Posterior vena cava (tissue), 2 donors: ENCODE measurements at places on chromosomes 12 and 14.

DNA sequence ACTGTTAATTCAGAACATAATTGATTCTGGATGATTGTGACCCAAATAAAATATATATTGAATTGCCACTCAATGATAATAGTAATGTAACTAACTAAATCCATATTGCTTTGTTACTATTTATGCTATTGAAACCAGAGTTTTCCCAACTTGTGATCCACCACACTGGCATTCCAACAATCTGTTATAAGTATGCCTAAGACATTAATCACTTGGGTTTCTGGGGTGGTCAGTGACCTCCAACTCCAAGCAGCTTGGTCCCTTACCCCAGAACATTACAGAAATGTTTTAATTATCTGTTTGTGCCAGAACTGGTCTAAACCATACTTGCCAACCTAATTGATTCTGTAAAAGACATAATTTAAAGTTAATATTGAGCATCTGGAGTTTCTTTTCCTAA is 14.6 kb downstream of the CAPS2 start:
- no peak for DNase-seq

DNA sequence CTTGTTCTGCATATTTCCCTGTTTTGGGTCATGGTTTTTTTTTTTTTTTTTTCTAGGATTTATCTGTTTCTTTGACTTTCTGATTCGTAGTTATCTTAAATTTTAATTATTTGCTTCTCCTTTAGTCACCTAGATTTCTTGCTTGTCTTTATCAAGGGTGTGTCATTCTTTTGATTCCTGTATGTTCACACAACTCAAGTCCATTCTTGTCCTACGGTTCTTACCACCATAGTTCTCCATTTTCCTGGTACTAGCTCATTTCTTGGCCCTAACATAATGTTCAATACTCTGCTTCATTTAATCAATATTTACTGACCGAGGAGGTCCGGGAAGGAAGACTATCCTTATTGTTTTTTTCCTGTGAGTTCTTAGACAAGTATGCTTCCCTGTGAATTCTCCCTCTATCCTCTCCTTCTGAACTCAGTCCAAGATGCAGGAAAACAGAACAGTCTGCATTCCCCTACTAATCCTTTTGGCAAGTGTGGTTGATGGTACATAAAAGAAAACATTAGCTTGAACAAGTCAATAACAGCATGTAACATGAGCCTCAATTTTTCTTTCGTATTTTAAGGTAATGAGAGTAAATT is 1346.4 kb upstream of the SEL1L start:
- no peak for DNase-seq

DNA sequence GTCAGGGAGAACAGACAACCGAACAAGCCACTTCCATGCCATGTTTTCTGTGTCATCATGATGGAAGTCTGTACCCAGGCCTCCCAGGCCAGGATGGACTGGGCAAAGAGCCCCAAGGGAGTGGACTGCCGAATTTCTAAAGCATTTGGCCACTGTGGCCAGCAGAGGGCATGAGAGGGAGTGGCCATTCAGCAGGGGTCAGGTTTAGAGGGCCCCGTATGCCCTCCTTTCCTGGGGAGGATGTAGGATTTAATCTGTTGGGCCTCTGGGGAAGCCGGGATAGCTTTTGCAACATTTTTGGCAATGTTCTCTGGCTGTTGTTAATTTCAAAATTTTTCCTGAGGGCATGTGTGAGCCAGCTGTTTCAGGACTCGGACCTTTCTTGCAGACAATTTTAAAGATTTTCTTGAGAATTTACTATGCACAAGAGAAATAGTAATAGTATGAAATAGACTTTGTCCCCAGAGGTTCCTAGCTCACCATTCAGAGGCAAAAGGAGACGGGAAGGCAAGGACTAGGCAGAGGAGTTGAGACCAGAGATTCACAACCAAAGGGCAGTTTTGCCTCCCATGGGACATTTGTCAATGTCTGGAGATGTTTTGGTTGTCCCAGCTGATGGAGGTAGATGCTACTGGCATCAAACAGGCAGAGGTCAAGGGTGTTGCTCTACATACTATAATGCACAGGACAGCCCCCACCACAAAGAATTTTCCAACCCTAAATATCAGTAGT is 18.0 kb downstream of the ACACB start:
- no peak for DNase-seq

DNA sequence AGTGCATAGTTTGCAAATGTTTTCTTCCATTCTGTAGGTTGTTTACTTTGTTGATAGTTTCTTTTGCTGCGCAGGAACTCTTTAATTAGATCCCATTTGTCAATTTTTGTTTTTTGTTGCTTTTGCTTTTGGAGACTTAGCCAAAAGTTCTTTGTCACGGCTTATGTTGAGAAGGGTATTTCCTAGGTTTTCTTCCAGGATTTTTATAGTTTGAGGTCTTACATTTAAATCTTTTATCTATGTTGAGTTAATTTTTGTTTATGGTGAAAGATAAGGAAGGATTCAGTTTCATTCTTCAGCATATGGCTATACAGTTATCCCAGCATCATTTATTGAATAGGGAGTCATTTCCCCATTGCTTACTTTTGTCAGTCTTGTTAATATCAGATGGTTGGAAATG is 51.9 kb downstream of the SYNE2 start:
- no peak for DNase-seq

DNA sequence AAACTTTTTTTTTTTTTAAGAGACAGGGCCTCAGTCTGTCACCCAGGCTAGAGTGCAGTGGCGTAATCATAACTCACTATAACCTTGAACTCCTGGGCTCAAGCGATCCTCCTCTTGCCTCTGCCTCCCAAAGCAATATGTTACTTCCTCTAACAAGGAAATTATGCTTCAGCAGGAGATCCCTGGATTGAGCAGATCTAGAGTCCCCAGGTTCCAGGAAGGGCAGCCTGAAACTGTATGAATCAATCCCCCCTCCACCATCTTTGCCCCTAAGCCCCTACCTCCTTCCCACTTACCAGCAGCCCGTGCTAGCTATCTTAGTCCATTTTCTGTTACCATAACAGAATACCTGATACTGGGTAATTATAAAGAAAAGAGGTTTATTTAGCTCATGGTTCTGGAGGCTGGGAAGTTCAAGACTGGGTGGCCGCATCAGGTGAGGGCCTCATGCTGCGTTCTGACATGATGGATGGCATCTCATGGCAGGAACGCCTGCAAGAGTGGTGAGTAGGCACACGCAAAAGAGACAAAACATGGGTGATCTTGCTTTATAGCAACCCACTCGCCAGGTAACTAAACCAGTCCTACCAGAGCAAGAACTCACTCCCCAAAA is 5.0 kb downstream of the TAMALIN start:
- DNase-seq: no peak

DNA sequence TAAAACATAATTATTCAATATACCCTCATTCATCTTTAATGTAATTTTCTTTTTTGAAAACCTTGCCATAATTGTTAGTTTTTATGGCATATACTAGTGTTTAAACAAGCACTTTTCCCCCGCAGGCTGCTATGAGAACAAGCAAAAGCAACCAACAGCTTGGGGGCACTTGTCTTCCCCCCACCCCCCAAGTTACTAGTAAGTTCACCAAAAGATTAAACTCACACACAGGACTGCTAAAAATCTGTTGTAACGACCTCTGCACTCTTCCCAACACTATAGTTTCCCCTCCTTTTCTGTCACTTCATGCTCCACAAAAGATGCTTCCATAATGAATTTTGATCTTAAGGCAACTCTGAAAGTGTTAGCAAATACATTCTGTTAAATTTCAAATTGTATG is 474.9 kb upstream of the SOX5 start:
- no peak for DNase-seq

GRCh38 chr12:17992002-17992656 is 97.9 kb downstream of the RERGL start:
- no peak for DNase-seq

DNA sequence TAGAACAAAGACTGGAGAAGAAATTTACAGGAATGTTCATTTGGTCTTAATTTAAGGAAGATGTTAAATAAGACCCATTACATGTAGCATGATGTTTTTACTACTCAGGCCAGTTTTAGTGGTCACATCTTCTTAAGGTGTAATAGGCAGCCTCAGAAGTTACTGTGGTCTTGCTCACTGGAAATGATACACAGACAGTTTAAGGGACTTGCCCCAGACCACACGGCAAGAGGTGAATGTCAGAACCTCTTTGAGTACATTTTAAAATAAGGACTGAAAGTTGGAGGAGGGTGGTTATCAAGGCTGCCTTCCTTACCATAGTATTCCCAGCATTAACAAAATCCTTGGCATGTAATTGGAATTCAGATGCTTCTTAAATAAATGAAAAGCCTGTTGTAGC is 37.9 kb downstream of the LRRK2 start:
- no peak for DNase-seq

GRCh38 chr12:109611223-109611622 is 37.6 kb downstream of the MVK start:
- no peak for DNase-seq

GRCh38 chr12:126171937-126172559 is 1106.8 kb downstream of the AACS start:
- DNase-seq: no peak

DNA sequence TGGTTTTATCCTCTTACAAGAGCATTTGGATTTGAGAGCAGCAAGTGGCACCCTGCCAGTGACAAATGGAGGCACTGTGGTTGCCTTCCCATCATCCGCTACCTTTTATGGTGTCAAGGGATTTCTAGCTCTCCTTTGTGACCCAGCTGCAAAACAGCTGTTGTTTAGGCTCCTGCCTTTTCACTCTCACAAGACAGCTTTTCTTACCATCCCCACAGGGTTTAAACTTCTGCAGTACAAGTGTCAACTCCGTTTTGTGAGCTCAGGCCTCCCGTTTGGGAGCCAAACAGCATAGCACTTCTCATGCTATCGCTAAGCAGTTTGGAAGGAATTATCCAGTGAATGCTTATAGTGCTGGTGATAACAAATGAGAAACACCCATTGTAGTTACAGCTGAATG is 331.4 kb downstream of the TMTC2 start:
- no peak for DNase-seq
